Stimulated activated CD8-positive, alpha-beta memory T cell treated with anti-CD3 and anti-CD28 coated beads, Interleukin-2, amount 100 ng/mL, for 48 hours (primary cell): ENCODE measurements at places on chromosomes 11 and 22.

GRCh38 chr22:49232319-49233067 lies 595.2 kb downstream of the BRD1 start:
- DNase-seq, result no peak

DNA sequence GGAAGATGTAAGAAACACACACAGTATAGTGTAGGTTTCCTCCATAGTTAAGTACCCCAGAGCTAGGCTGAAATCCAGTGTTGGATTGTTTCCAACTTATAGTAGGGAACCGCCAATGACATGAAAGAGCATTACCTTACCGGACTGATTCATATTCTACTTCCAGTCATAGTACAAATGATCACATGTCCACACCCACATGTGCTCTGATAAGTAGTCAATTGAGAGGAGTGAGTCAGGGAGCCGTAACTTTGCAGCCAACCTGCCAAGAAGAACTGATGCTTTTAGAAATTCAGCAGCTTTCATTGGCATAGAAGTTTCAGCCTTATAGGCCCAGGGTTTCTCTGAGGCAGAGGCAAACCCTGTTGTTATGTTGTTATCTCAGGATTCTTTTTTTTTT lies 240.6 kb downstream of the ETS1 start:
- DNase-seq, result no peak

DNA sequence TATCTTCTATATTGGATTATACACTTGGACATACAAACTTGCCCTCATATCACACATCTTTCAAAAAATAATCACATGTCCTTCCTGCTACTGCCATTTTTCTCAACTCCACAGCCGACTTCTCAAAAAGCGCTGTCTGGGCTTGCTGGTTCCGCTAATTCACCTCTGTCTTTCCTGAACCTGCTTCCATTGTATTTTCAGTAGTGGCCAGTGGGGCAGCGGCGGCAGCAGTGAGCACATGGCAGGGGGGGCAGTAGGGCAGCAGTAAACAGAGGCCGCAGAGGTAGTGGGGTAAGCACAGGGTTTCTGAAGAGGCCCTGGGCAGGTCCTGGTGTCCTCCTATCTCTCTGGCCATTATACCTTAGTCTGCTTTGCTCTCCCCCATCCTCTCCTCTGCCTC lies 126.3 kb downstream of the RRAS2 start:
- DNase-seq, result no peak

DNA sequence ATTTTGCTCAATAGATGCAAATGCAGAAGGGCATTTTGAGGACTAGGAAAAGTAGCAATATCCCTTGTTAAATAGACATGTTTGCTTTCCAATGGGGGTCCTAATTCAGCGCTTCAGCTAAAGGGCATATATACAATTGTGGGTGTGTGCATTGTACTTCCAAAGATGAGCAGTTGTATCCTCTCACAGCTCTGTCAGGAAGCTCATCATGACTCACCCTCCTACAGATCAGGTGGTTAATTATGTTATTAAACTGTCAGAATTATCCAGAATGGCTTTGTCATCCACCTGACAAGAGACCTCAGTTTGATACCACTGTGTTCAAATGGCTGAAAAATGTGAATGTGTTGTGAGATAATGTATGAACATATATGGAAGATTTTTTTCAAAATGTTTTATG lies 252.2 kb upstream of the MTNR1B start:
- DNase-seq, result no peak

- no peak for DNase-seq
Measured at GRCh38 chr22:20426259-20426615, 11.4 kb downstream of the SCARF2 start.

DNA sequence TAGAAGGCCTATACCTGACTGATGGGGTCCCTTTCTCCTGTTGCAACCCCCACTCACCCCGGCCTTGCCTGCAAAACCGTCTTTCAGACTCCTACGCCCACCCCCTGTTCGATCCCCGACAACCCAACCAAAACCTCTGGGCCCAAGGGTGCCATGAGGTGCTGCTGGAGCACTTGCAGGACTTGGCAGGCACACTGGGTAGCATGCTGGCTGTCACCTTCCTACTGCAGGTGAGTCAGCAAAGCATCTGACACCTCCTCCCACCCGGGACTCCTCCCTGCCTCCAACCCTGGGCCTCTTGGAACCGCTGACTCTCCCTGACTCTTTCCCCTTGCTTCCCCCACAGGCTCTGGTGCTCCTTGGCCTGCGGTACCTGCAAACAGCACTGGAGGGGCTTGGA lies 1.2 kb downstream of the ROM1 start:
- DNase-seq, result peak; percentile 32

DNA sequence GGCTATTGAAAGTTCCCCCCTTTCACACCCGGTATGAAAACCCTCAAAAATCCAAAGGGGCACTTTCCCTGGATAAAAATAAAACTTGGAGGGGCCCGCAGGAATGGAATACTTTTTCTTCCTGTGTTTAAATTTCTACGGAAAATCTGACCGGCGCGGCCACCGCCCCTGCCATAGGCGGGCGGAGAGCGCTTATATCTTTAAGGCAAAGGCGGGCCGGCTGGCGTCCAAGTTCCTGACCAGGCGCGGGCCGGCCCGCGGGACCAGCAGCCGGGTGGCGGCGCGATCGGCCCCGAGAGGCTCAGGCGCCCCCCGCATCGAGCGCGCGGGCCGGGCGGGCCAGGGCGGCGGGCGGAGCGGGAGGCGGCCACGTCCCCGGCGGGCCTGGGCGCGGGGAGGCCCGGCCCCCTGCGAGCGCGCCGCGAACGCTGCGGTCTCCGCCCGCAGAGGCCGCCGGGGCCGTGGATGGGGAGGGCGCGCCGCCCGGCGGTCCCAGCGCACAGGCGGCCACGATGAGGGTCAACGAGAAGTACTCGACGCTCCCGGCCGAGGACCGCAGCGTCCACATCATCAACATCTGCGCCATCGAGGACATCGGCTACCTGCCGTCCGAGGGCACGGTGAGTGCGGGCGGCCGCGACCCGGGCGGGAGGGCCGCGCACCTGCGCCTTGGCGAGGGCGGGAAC lies at the start of gene ANO1:
Gene ANO1 (plus strand): TSS at position 223 of the 686 bp plus-strand sequence. CDS start 290 bp downstream, at position 513.
- no peak for DNase-seq
